Activated T-cell treated with anti-CD3 and anti-CD28 coated beads for 4 hours (primary cell): ENCODE measurements at places on chromosomes 5 and 9.

GRCh38 chr9:547314-547713 lies 294.2 kb upstream of the DMRT1 start:
- no peak for DNase-seq

- DNase-seq, result no peak
Observed at GRCh38 chr5:87686975-87687374, 274.2 kb upstream of the CCNH start.

GRCh38 chr9:20358207-20358606 lies 264.1 kb downstream of the MLLT3 start:
- no peak for DNase-seq

GRCh38 chr5:68565427-68565826 lies 349.9 kb downstream of the PIK3R1 start:
- no peak for DNase-seq

GRCh38 chr5:54586336-54586735 lies 68.8 kb downstream of the SNX18 start:
- DNase-seq, result no peak

DNA sequence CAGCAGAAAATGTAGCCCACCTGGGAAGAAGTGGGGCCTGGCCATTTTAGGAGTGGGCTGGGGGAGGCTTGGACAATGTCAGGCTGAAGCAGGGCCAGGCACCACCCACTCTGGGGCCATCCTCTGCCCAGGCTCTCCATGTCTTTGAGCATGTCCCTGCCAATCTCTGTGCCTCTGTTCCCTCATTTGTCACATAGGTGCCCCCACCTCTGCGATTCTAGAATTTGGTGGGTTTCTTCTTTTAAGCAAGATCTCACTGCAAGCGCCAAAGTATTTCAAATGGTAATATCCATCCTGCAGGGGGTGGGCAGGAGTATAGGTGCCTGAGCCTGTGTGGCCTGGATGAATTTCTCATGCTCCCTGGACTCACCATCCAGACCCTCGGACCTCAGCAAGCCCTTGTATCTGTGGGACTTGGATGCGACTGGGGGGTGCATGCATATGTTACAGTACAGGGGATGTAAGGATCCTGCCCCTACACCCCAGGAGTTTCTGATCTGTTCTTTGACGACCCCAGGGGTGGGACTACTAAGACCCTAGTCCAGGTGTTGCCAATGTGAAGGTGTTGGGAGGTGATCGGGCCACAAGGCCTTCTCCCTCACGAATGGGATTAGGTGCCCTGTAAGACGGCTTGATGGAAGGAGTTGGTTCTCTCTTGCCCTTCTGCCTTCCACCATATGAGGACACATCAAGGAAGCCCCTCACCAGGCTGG lies 4.3 kb downstream of the CD74 start:
- DNase-seq, result no peak

GRCh38 chr9:99811598-99812383 lies 9.9 kb upstream of the NR4A3 start:
- DNase-seq, result no peak

DNA sequence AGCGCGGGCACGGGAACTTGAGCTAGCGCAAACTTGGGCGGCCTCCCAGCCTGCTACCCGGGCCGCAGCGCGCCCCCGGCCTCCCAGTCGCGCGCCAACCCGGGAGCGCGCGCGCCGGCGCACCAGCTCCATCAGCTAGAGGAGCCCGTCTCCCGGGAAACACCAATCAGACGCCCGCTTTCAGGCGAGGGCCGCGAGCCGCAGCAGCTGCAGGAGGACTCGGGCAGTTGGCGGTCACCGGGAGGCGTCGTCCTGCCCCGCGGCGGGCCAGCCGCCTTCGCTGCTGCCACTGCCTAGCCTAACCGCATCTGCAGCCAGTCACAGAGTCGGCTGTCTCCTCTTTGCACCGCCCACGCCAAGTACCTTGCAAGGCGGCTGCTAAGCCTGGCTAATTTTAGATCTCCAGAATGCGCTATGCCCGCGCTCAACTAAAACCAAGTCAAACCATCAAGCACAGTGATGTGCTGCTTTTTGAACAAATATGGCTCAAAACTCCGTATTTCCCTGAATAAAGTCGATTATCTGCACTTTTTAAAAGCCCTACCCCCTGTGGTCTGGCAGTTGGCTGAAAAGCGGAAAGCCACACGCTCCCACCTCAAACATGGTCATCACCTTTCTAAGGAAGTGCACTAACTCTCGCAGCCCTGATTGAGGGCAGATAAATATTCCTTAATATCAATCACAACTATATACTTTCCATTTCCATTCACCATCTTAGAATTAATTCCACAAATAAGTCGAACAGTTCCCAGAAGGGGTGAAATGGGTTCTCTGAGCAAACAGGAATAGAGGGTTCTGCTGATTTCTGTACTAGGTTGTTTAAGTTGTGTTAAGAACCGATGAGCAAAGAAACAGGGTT lies 221.8 kb downstream of the MEF2C start:
- DNase-seq, result no peak

GRCh38 chr9:137506702-137507171 lies 43.5 kb downstream of the PNPLA7 start:
- no peak for DNase-seq

DNA sequence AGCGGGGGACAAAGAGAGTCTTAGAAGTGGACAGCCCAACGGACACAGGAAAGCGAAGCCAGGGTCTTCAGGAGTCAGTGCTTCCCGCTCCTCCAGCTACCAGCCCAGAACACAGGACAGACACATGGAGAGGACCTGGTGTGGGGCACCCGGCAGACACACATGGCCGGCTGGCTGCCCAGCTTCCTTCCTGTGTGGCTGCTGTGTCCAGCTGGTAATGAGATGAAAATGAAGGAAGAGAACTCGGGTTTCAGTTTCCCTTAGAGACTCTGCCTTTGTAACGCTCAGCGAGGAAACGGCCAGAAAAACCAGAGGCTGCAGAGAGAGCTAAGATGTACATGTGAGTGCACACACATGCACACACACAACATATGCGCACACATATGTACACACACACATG lies 87.5 kb downstream of the SECISBP2 start:
- no peak for DNase-seq

DNA sequence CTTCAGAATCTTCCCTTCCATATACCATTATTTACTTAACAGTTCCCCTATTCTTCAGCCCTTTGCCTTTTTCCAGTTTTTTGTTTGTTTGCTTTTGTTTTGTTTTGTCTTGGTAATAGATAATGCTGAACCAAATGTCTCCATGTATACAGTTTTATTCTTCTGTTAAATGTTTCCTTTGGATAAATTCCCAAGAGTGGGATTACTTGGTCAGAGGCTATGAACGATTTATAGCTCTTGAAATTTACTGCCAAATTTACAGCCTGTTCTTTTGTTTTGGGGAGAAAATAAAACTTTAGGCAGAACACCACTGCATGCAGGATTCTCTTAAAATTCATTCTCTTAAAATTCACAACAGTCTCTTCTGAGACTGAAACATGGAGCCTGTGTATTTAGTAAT lies 38.6 kb downstream of the NR4A3 start:
- DNase-seq, result no peak
